ENCODE measurements at places on chromosomes 12 and 14. TPM values are rescaled to one million over a fixed set of nuclear protein-coding genes. Genes with fewer than 3 reads are reported as not detected.

DNA sequence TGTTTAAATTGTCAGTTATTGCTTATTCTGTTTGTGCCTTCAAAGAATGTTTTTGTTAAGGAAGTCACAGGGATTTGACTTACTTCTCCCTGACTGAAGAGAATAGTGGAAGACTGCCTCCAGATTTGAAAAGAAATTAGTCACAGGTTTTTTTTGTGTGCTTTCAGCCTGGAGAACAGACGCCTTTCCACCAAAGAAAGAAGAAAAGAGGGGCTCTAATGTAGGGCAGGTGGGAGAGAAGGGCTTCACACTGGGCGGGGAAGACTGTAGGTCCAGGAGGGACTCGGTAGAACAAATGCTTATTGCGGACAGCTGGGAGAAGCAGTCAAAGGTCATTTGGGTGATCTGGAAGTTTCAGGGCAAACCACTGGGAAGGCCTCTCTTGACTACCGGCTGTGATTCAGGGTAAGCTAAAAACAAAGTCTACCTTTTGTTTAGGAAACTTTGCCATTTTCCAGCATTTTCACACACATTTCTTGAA lies 76.8 kb downstream of the SAMD4A start:
- DNase-seq: no peak

- no peak for DNase-seq
Measured at GRCh38 chr12:116474899-116475298, 84.3 kb upstream of the MAP1LC3B2 start.

The PRPH gene
- 2.4 TPM for polyA plus RNA-seq

The TCL1B gene
- not detected for polyA plus RNA-seq

DNA sequence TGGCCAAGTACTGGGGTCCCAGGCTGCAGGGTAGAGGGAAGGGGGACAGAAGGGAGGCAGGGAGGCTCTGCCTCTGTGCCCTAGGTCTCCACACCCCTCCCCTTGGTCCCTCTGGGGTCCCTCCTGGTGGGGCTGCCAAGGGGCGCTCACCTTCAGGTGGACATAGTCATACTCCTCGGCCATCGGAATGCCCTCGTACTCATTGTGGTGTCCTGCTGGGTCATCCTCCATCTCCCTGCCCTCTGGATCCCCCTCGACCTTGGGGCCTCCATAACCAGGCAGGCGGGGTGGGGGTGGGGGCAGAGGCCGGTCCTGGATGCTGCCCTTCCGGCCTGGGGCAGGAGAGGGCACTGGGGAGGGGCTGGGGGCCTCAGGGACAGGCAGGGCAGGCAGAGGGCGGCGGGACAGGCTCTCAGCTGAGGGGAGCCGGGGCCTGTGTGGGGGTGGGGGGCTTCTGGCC lies 5.8 kb downstream of the EFS start:
- DNase-seq: no peak

DNA sequence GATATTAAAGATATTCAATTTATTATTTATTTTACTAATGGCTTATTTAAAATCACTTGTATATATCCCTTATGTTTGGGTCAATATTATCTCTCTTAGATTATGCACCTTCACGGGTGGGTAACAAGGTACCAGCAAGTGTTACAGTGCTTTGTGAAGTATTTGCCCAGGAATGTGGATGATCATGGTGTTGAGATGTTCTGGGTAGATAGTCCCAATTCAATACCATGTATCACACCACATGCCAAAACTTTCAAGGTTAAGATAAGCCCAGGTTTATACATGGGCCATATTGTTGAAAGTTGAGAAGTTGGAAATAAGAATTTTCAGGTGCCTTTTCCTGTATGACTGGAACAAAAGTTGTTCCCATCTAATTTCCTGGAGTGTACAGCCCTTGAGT lies 131.3 kb upstream of the RASSF8 start:
- no peak for DNase-seq

- DNase-seq: no peak
Measured at GRCh38 chr12:29131539-29131938, 17.5 kb upstream of the FAR2 start.

GRCh38 chr14:83827383-83827782 lies 1702.6 kb upstream of the FLRT2 start:
- DNase-seq: no peak

GRCh38 chr14:70100071-70100470 lies 88.7 kb downstream of the SLC8A3 start:
- no peak for DNase-seq

DNA sequence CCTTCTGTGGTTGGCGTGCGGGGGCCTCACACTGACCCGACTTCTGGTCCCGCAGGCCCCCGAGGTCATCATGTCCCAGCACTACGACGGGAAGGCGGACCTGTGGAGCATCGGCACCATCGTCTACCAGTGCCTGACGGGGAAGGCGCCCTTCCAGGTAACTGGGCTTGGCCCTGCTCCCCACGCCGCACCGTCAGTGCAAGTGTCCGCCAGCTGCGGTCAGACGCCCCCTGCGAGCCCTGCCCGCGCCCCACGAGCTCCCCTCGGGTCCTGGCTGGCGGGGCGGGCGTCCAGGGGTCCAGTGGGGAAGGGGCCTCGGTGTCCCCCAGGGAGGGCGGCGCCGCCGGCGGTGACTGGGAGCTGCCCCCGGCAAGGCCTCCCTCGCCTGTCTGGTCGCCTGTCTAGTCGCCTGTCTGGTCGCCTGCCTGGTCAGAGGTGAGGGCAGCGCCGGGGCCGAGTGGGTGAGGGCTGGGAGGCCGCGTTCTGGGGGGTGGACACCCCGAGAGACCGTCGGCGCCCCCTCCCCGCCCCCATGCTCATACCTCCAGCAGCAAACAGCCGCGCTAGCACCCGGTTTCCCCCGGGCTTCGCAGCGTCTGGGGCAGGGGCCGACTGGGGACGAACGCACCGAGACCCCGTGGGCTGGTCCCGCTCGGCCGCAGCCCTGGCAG lies 14.8 kb downstream of the ULK1 start:
- peak; percentile 65 for DNase-seq

DNA sequence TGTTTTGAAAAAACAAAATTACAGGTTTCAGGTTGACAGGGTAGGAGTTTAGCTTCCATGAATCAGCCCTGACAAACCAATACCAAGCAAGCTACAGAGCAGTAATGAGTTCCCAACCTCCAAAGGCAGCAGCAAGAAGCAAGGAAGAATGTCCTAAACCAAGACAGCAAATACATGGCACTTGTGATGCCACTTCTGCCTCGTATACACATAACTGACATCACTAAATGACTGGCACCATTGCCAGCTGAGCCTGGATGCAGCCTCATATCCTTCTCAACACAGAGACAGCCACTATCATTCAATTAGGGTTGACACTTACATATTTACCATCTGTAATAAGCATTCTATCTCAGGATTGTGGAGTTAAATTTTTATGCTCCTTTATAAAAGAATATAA lies 35.0 kb upstream of the MDM1 start:
- no peak for DNase-seq

GRCh38 chr14:104973135-104973384 lies 5.1 kb downstream of the AHNAK2 start:
- DNase-seq: peak; percentile 97

DNA sequence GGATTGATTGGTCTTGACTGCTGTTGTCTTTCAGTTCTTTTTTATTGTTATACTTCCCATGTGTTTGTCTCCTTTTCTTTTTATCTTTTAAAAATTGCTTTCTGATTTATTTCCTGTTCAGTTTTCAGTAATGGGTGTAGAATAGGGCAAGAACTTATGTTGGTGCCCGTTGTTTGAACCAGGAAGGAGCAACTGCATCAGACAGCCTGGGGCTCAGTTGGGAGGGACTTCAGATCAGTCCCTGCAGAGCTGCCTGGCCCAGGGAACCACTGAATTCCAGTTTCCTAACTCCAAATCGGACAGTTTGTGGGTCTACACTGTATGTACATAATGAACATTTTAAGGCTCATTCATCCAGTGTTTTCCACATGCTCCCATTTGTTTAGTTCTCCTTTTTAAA lies 64.9 kb downstream of the FBXO34 start:
- no peak for DNase-seq

The HOXC10 gene
- not detected for polyA plus RNA-seq

GRCh38 chr12:24838531-24838950 lies 110.4 kb downstream of the BCAT1 start:
- DNase-seq: peak; percentile 76

DNA sequence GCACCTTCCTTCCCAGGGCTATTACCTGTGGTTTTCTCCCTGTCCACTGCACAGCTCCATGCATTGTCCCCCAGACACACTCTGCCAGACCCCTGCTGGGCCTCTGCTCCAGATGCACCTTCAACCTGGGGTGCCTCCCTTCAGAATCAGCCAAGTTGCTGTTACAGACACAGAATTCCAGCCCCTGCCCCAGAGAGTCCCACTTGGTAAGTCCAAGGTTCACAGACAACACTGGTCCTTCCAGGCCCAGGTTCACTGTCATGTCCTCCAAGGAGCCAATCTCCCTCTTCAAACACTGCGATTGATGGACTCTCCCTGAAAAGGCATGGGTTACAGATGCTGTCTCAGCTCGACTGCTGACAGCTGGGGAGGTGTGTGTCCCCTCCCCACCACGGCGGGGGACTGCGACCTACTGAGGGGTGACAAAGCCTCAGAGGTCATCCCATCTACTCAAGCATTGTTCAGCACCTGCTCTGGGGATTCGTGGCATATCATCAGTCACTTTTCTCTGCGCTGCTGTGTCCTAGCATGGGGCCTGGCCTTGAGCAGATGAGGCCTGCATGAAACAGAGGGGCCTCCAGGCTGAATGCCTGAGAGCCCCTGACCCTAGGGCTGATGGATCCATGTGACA lies 24.3 kb downstream of the CALM1 start:
- DNase-seq: peak; percentile 46

- DNase-seq: no peak
Measured at GRCh38 chr14:31692376-31692781, 131.2 kb downstream of the NUBPL start.

DNA sequence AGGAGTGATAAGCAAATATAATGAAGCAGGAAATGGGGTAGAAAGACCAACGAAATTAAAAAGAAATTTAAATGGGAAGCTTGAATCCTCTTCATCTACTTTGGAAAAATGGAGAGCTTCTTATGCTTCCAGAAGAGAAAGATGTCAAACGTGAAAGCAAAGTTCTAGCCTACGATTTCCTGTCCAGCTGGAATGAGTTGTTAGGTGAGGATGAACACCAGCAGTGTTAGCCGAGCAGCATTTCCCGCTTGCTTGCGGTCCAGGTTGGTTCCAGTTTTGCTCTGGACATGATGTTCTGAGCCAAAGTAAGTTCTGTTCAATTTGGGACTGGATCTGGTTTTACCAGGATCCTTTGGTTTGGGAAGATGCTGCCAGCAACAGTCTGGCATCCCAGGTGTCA lies 78.9 kb downstream of the DACT1 start:
- no peak for DNase-seq

The RNASE3 gene
- polyA plus RNA-seq: not detected

GRCh38 chr12:103657331-103657730 lies 70.3 kb downstream of the STAB2 start:
- no peak for DNase-seq

DNA sequence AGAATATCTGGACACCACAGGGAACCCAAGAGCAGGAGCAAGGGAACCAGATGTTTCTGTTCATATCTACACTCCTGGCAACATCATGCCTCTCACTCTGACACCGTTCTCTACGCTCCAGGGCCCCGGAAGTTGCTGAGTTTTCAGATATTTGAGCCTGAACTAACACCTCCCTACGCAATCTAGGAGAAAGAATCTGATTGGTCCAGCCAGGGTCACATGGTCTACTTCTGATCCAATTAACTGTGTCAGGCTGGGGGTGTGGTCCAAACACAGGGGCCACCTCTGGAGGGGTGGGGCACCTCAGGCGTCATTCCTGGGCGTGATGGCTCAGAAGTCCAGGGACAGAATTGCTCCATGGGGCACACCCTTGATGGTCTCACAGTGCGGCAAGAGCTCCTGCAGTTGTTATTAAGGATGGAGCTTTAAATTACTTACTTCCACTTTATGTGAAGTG lies 165.5 kb downstream of the PTPN11 start:
- DNase-seq: no peak

Data from sigmoid colon (tissue), 7 donors.